ENCODE measurements at places on chromosomes 1 and 21. TPM values are rescaled to one million over a fixed set of nuclear protein-coding genes. Genes with fewer than 3 reads are reported as not detected.

CD247 gene
- not detected for total RNA-seq

NASP gene
- 68.3 TPM for total RNA-seq

PADI4 gene
- total RNA-seq, result not detected

SLAMF8 gene
- total RNA-seq, result 2.0 TPM

C1orf94 gene
- not detected for total RNA-seq

CFAP126 gene
- not detected for total RNA-seq

THEM5 gene
- not detected for total RNA-seq

Data from placental epithelial cell (primary cell).